ENCODE measurements at places on chromosomes 1 and 21.

DNA sequence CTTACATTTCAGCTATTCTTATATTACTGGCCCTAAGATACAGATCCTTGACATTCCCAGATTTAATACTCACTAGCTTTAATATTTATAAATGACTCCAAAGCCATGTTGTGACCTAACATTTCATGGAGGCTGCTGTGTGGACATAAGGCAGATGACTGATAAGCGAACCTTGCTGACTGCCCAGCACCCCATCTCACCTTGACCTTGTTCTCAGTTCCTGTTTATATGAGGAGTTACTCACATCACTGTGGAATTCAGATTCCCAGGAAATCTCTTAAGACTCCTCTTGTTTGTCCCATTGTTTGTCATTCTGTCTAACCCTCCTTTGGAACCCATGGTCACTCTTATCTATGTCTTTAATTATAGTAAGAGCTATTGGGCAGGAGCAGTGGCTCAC is 21.9 kb downstream of the RAB3B start:
- no peak for DNase-seq

GRCh38 chr21:35697321-35697808 is 363.0 kb downstream of the SETD4 start:
- DNase-seq: no peak

DNA sequence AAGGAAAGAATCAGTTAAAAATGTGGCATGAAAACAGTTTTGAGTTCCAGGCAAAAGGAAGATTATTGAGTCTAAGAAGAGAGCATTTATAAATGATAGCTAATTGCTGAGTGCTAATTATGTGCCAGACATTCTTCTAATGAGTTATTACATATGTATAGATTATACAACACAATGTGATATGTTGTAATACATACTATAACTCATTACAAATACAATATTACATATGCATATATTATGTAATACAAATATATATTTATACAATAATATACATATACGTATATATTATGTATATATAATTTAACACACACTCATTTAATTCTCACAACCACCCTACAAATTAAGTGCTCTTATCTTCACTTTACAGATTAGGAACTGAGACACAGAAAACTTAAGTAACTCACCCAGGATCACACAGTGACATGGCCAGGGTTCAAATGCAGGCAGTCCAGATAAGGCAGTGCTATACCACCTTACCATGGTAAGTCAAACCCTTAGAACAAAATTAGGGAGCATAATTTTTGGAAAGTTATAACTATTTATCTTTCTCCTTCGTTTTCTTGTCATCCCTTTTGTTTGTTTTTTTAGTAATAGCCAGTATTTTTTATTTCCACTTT is 4.0 kb downstream of the SORT1 start:
- DNase-seq: no peak

- no peak for DNase-seq
These were observed 18.2 kb downstream of the STYXL2 start for GRCh38 chr1:167111868-167112709.

- DNase-seq: peak; percentile 88
These were observed 4.8 kb upstream of the CRYBG2 start for GRCh38 chr1:26358411-26359384.

DNA sequence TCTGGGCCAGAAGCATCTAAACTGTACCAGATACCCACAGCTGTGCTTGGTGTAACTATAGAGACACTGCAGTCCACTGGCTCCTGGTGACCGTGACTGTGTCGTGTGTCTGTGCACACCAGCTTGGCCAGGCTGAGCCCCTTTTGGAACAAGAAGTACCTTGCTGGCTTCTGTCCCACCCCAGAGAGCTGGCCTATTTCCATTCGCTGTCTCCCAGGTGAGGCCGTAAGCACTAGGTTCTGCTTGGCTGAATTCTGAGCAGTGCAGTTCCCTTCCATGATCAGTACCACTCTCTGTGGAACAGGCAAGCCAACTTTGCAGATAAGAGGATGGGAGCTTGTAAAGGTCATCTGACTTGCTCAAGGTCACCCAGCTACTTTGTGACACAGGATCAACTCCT is 119.9 kb upstream of the DNAH14 start:
- no peak for DNase-seq

- peak; percentile 42 for DNase-seq
These were observed 27.6 kb upstream of the NBL1 start for GRCh38 chr1:19616489-19616888.

- DNase-seq: peak; percentile 88
These were observed 3.0 kb downstream of the RUSC1 start for GRCh38 chr1:155323729-155324036.

DNA sequence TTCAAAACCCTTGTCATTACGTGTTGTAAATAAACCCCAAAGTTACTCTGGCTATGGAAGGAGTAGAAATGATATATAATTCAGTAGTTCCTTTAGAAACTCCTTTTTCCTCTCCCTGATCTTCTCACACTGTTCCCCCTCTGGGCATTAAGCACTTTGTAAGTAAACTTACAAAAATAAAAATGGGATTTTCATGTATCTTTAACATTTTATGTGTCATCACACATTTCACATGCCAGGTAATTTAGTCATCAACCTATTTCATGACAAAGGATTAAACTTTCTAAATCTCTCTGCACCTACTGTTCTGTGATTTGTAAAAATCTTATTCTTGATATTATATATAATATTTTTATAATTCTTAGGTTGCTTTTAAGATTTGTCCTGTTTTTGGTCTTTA is 176.9 kb downstream of the NEK7 start:
- DNase-seq: no peak

DNA sequence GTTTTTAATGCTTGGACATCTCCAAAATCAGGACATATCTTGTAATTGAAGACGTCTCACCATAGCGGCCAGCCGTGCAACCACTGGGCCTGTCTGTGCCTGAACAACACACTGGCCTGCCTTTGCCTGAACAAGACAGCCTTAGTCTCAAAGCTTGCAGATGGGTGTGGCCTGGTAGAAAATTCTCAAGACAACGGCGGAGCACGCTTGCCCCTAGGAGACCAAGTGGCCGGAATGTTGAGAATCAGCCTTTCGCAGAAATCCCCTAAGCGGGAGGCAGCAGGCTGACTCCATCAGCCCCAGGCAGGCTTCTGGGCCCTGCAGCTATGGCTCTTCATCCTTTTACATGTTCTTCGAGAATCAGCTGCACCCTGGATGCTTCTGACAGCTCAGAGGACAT is 98.0 kb upstream of the C1orf174 start:
- no peak for DNase-seq

GRCh38 chr1:45530632-45531135 is 9.0 kb upstream of the PRDX1 start:
- DNase-seq: no peak
